ENCODE measurements at places on chromosomes 13 and 19. TPM values are rescaled to one million over a fixed set of nuclear protein-coding genes. Genes with fewer than 3 reads are reported as not detected.

DNA sequence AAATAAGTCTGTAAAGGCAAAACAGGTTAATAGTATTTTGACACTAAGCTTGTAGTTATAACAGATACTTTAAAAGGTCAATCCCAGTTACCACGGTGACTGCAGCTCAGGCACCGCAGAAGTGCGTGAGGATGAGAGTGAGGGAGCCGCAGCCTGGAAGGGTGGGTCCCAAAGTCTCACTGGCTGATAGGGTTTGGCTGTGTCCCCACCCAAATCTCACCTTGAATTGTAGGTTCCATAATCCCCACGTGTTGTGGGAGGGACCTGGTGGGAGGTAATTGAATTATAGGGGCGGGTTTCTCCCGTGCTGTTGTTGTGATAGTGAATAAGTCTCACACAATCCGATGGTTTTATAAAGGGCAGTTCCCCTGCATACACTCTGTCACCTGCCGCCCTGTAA, 40.0 kb upstream of the GAS6 start:
- H3K27me3 ChIP-seq, result no peaks in the 10 kb centered on the region
- no peak overlapping the region for H3K27ac ChIP-seq
- H3K4me3 ChIP-seq, result no peak overlapping the region
- DNase-seq, result no peak

GRCh38 chr19:7641290-7642276, 4.7 kb downstream of the STXBP2 start:
- H3K4me1 ChIP-seq, result no peaks in the 10 kb centered on the region
- no peak for DNase-seq
- no peak overlapping the region for H3K27ac ChIP-seq
- no peak overlapping the region for H3K4me3 ChIP-seq
- no peaks in the 10 kb centered on the region for H3K36me3 ChIP-seq

GRCh38 chr13:24308488-24309020, 826 bp upstream of the C1QTNF9 start:
- H3K27me3 ChIP-seq, result no peaks in the 10 kb centered on the region
- H3K36me3 ChIP-seq, result no peaks in the 10 kb centered on the region
- DNase-seq, result no peak
- no peak overlapping the region for H3K4me3 ChIP-seq

DNA sequence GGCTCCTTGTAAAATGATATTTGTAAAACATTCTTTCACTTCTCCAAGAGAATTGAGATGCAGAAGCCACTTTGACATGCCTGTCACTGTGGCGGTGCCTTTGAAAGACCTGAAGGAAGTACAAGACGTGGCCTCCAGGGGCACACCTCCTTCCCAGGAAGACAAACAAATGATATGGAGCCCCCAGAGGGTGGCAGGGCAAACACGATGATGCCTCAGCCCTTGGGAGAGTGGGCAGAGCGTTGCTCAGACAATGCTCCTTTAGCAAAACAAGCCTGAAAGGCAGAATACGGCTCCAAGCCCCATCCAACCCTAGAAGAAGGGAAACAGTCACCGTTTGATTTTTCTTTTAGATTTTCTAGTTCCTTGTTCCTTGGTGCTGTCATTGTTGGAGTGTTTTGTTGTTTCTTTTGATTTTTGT, 9.2 kb upstream of the ATP12A start:
- peak; percentile 28 for DNase-seq
- H3K27ac ChIP-seq, result no peak overlapping the region
- no peaks in the 10 kb centered on the region for H3K36me3 ChIP-seq
- no peak overlapping the region for H3K4me3 ChIP-seq

CGB8 gene
- not detected for total RNA-seq

FGF22 gene
- not detected for total RNA-seq

IGFL4 gene
- total RNA-seq, result 0.25 TPM

Data from cardiac muscle cell (in vitro differentiated cells and primary cell).